HS-27A (cell line): ENCODE measurements at places on chromosomes 5 and 9.

GRCh38 chr9:133734590-133735414 lies 3.4 kb downstream of the SARDH start:
- no peak for DNase-seq

GRCh38 chr9:19085295-19085694 lies 17.4 kb downstream of the HAUS6 start:
- no peak for DNase-seq

DNA sequence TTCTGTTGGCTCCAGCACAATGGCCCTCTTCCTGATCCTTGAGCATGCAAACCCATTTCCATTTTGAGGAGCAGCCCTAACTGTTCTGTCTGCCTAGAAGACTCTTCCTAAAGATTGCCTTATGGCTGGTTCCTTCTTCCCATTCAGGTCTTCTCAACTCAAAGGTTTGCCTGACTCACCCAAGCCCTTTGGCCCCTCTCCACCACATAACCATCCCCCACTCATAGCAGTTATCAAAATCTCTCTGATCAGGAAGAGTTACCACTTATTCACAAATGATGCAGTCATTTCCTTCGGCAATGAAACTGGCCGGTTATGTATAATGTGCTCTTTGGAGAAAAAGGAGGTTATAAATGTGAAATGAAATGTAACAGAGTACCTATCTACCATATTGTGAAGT lies 8.9 kb upstream of the POU4F3 start:
- no peak for DNase-seq

GRCh38 chr5:138568061-138568824 lies 7.0 kb downstream of the HSPA9 start:
- no peak for DNase-seq

DNA sequence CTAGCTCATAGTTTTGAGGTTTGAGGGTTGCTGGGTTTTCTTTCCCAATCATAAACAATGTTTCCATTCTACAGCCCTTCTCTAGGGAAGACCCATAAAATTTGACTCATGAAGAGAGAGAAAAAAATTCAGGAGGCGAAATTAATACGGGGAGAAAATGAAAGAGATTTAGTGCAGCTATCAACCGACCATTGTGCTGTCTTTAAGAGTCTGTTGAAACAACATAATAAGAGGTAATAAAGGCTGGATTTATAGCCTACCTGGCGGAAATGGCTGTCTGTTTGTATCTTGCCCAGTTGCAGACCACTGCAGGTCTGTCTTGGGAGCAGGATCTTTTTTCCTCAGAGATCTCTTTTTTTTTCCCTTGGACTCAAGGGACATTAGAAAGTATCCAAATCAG lies 66.9 kb downstream of the TLR4 start:
- DNase-seq = no peak

DNA sequence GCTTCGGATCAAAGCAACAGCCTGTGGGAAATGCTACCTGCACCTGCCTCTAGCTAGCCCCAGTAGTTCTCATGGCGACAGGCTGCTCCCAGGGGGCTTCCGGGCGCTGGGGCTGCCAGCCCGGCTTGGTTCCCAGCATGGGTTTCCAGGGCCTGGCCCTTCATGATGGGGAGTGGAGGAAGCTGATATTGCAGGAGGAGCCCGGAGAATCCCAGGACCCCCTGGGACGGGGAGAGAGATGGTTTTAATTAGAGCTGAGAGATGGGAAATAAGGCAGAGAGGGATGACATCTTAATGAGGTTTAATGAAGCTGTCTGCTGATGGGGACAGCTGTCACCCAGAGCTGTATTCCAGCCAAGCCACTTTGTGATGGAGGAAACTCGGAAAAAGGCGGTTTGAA lies 78.6 kb downstream of the CFAP77 start:
- no peak for DNase-seq

- no peak for DNase-seq
Measured at GRCh38 chr5:178202541-178202940, 1.8 kb upstream of the HNRNPAB start.

GRCh38 chr9:99079542-99079941 lies 25.4 kb upstream of the TGFBR1 start:
- no peak for DNase-seq

DNA sequence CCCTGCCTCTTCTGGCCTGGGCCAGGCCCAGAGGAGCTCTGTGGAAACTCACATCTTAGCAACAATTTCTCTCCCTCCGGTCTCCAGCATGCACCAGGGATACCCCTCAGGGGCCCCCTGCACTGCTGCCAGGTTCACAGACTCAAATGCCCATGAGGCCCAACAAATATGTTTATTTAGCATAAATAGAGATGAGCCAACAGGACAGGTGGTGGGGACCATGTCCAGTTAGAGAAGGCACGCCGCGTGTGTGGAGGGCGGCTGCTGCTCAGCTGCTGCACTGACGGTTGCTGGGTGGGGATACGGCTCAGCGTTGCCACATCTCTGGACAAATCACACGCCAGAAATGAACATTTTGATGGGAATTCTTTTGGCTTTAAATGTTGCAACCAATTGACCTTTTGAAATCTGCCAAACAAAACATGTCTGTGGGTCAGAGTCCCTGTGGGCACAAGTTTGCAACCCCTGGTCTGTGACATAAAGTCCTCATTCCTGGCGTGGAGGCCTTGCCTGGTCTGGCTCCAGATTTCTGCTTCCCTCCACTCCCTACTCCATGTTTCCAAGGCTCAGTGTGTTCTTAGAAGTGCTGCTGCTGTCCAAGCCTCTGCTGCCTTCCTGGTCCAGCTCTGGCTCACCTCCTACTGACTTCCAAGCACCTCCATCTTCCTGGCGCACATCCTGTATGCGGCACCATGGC lies 88.9 kb downstream of the AMBP start:
- DNase-seq = no peak

DNA sequence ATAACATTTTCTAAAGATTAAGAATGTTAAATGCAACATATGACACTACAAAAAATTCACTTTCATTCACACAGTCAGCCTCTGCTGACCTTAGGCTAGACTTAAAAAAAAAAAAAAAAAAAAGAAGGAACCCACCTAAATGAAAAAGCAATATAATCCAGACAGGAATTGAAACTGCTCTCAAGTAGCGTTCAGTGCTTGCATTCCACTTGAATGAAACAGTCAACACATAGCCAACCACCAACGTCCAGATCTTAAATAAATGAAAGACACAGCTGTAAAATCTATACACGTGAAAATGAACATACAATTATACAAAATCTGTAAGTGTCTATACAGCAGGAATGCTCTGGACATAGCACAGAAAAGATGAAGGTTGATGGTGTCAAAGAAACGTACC lies 11.4 kb downstream of the TMEM245 start:
- DNase-seq = no peak

DNA sequence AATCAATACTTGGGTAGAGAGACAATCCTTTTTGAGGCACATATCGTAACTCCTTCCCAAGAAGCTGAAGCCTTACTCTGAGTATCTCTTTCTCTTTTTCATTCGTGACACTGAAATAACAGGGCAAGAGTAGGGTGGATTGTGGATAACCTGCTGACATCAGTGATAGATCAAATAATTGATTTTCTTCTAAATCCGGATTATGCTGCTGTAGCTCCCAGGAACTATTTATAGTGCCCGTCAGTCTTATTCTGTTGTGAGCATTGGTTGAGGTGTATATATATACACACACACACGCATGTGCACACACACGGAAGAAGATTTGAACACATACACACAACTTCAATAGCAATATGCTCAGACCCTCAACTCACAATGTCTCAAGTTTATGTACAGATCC lies 43.2 kb upstream of the GLRA1 start:
- no peak for DNase-seq

- no peak for DNase-seq
Measured at GRCh38 chr9:21294364-21294774, 10.7 kb downstream of the IFNA5 start.

- DNase-seq = no peak
Measured at GRCh38 chr9:71677209-71677608, 91.1 kb downstream of the CEMIP2 start.

- no peak for DNase-seq
Measured at GRCh38 chr5:167513381-167513780, 778.1 kb upstream of the WWC1 start.

DNA sequence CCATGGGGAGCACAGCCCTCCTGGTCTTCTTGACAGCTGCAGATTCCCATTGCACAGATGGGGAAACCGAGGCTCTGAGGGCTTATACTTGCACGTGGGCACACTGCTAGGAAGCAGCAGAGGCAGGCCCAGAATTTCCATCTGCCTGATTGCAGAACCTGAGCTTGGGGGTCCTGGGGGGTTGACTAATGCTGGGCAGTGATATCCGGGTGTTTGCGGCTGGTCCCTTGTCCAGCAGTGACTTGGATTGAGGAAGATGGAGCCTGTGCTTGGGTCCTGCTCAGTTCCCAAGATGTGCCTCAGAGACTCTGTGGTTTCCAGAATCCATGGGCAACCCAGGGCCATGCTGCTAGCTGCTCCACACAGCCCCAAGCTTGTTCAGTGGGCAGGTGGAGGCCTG lies 91.2 kb downstream of the PHF2 start:
- DNase-seq = no peak

DNA sequence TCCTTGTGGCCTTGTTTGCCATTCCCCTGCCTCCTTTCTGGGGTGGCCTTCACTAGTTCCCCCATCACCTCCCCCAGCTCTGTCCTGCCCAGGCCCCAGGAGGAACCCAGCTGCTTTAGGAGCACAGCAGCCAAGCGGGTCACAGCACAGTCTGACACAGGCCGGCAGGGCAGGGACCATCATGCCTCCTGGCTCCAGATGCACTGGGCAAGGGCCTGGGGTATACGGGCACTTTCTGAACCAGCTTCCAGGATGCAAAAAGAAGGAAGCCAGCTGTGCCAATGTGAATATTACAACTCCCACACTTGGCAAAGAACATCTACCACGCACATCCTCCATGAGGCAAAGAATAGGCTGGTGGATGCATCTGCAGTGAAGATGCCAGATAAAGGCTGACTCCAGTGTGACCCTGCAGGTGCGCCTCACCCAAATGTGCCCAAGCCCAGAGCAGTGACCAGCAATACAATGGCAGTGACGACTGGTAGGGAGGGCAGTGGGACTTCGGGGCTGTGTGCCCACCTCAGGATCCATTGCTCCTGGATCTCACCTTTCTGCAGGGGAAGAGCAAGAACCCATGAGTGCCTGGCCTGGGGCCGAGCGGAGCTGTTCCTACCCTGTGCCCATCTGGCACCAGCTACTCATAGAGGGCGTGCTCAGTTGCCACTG lies 6.3 kb upstream of the IL3 start:
- no peak for DNase-seq

- no peak for DNase-seq
Measured at GRCh38 chr5:157549954-157550549, 25.5 kb downstream of the ADAM19 start.
